NCI-H2081 treated with DMSO at 0.1 percent for 48 hours (cell line): ENCODE measurements at places on chromosomes 1 and 21.

DNA sequence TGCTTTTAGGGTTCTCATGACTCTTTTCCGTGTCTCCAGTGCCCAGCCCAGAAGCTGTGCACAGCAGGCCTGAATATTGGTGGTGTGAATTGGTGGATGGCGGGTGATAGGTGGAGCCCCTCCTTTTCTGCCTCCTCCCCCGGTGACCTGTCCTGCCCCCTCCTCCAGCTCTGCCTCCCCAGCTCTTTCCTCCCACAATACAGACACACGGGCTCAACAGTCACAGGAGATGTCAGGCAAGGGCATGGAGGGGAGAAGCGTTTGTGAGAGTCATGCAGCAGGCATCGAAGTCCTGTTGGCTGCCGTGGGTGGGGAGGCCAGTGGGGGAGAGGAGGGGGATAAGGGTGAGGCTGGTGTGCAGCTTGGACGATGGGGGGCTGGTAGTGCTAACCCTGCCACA, 17.3 kb upstream of the TTC4 start:
- DNase-seq: no peak

- no peak for DNase-seq
Measured at GRCh38 chr1:109981004-109981335, 3.6 kb upstream of the AHCYL1 start.

GRCh38 chr1:199857108-199857507, 170.4 kb upstream of the NR5A2 start:
- no peak for DNase-seq

DNA sequence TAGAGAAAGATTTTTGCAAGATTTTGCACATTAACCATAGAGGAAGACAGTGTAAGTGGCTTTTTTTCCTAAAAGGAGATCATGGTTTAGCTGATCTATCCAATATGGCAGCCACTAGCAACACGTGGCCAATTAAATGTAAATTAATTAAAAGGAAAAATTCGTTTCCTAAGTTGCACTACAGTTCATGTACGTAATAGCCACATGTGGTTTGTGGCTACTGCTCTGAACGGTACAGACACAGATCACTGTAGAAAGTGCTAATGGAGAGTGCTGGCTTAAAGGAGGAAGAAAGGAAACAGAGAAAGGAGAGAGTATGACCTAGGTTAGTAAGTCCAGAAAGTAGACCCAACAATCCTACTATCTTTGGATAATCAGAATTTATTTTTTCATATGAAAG, 170.8 kb downstream of the SIPA1L2 start:
- no peak for DNase-seq

DNA sequence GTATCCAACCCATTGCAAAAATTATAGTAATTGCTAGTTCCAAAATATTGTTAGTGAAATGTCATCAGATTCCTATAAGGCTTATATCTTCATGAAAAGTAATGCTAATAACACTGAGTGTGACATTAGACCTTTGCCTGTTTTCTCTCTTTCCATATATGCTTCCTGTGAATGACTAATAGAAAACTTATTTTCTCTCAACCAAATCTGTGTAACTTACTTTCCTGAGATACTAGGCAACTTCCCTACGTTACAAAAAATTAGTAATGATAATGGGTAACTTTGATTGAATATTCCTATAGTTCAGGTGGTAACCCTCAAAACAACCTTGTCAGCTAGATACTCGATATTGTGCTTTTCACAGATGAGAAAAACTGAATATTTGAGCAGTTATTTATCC, 124.2 kb upstream of the HNRNPU start:
- no peak for DNase-seq

GRCh38 chr1:119542492-119542946, 35.5 kb downstream of the HSD3B1 start:
- DNase-seq: no peak

DNA sequence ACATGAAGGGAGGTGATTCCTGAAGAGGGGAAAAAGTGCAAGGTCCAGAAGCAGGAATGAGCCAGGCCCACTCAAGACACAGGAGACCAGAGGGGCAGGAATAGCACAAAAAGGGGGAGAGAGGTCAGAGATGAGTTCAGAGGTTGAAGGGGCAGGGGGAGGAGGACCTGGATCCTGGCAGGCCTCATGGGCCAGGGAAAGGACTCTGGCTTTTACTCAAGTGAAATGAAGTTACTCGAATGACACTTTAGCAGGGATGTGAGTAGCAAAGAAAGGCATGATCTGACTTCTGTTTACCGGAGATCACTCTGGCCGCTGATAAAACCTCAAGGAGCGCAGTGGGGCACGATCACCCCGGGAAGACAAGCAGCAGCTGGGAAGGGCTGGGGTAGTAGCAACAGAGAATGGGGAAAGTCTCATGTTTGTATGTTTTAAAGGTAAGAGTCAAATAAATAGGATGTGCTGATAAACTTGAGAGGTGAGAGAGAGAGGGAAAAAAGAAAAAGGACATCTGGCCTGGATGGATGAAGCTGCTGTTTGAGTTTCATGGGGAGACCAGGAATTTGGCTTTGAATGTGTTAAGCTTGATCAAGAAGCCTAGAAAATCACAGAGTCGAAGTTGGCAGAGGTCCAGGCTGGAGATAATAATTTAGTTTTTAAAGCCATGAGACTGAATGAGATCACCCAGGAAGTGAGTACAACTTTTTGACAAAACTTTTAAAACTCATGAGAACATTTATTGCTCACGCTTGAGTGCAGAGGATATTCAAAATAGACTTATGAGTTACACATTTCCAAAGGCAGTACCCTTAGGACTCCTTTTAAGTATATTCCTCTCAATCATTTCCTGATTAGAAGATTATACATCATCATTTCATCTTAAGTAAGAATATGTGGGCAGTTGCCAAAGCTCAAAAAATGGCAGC, 156.0 kb downstream of the RERE start:
- no peak for DNase-seq

DNA sequence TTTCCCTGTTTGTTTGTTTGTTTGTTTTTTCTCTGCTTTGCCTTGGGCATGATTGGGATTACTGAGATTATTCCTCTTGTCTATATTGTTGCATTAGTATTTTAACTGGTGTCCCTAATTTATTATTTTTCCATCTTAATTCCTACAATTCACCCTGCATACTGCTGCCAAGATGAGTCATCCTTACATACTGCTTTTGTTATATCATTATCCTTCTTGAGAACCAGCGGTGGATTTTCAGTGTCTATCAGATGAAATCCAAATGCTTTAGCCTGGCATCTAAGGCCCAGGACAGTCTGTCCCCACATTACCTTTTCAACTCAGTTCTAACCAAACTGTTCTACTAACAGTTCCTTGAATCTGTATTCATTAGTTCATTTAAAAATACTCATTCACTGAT, 101.7 kb downstream of the OLFML2B start:
- no peak for DNase-seq

DNA sequence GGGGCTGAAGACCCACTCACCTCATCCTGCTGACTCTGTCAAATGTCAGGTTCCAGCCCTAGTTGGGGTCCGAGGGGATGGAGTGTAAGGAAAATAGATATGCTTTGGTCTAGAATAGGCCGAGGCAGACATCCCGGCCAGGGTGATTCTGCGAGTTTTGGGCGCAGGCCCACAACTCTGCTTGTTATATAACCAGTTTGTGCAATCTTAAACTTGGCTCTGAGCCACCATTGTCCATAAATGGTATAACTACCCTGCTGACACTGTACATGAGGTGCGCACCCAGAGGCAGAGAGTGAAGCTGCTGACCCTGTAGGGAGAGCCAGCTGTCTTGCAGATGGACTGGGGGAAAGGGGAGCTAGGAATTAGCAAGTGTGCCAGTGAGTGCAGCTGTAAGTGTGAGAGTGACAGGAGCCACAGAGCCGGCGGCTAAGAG, 1388.8 kb downstream of the AMY1C start:
- DNase-seq: no peak

DNA sequence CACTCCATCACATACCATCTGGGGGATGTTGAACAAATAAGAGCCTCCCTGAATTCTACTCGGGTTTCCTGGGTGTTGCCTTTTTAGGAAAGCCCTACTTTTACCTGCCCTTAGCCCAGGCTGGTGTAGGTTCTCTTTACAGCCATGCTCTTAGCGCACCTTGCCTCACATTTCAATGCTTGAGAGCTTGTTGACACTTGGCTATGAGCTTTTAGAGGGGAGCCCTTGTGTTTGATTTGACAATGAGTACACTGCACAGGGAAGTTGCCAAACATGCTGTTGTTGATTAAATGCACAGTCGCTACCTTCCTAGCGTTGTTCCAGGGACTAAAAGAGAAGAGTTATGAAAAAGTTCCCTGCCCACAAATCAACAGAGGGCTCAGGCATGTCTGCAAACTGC, 103.8 kb downstream of the TRABD2B start:
- DNase-seq: no peak

DNA sequence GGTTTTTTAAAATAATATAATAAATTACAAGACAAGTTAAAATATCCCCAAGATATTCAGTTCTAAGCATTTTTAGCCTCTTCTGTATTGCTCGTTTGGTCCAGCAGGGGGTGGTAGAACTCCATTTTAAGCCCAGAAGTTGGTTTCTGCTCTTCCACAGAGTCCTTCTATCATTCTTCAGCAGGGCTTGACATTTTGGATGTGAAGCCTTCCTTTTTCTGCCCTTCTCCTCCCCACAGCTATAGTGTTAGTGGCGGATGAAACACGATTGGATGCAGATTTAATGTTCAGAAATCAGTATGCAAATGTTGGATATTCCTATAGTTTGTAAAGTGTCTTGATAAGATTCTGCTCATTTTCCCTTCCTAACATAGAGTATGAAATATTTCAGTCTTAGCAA, 1.4 kb downstream of the NCAM2 start:
- DNase-seq: no peak

- DNase-seq: peak; percentile 8
Measured at GRCh38 chr1:9075022-9075421, 5.6 kb upstream of the SLC2A5 start.
